ENCODE measurements at places on chromosomes 4 and X.

DNA sequence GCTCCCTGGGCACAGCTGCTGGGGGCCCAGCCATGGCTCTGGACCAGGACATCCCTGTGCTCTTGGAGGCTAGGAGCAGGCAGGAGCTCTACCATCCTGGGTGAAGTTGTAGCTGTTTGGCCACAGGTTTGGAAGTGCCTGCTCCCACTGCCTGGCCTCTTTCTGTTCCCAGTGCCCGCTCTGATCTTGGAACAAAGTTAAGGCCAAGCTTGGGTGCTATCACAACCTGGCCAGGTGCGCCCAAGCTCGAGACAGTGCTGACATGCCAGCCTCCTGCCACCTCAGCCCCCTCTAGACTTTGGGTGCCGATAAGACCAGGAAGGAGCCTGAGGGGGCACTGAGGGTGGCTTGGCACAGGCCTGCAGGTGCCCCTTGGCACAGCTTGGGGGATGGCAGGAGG, 686.1 kb upstream of the AADAT start:
- no peak for DNase-seq

GRCh38 chrX:109441266-109441665, 40.6 kb downstream of the GUCY2F start:
- DNase-seq, result no peak

DNA sequence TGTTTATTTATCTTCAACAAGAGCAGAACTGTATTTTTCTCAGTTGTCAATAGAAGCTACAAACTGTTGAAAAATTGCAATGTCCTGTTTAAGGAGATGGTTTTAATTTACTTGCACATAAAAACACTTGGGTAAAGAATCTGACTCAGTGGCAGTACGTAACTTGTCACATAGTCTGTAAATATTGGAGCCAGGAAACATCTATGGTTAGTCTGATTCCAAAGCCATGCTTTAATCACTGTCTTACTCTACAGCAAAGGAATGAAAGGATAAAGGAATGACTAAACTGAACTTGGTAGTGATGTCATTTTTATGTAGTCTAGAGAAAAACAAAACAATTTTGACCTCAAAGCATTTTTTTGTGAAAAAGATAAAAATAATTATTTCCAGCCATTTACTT, 537.2 kb downstream of the STIM2 start:
- no peak for DNase-seq

DNA sequence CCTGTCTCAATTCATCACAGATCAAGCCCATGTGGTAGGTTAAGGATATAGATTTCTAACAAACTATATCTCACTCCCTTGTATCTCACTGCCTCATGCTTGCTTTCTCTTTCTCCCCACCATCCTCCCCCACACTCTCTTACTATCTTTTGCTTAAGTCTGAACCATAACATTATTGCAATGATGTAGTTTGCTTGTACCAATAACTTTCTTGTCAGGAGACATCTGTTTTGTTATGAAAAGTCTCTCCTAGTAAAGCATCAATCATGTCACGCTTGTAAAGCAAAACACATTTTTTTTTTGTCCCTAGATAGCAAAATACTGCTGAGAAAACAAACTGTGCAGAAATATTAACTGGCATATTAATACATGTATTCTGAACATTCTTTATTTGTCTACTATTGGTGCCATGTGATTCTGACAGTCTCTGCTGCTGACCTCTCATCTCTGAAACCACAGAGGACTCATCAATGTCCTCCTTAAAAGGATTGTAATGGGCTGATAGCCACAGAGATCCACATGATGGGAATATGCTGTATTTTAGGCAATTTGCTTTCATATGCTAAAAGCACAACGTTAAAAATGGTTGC, 217.5 kb downstream of the VEGFC start:
- no peak for DNase-seq

DNA sequence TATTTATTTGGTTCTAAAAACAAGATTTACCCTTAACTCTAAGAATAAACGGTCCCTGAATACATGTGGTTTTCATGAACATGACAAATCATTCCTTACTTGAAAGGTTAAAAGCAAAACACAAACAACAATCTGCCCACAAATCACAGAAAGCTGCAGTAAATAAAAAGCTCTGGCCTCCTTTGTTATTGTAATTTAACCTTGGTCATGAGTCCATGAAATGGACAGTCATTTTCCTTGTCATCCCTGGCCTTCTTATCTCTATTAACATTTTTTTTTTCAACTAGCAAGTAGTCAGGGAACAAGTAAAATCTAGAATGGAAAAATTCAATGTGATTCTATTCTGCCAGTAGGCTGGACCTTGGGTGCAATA, 92.7 kb downstream of the SCD5 start:
- no peak for DNase-seq

GRCh38 chr4:158778156-158778711, 9.4 kb downstream of the FNIP2 start:
- no peak for DNase-seq

GRCh38 chr4:4901877-4902276, 42.4 kb downstream of the MSX1 start:
- DNase-seq, result no peak

DNA sequence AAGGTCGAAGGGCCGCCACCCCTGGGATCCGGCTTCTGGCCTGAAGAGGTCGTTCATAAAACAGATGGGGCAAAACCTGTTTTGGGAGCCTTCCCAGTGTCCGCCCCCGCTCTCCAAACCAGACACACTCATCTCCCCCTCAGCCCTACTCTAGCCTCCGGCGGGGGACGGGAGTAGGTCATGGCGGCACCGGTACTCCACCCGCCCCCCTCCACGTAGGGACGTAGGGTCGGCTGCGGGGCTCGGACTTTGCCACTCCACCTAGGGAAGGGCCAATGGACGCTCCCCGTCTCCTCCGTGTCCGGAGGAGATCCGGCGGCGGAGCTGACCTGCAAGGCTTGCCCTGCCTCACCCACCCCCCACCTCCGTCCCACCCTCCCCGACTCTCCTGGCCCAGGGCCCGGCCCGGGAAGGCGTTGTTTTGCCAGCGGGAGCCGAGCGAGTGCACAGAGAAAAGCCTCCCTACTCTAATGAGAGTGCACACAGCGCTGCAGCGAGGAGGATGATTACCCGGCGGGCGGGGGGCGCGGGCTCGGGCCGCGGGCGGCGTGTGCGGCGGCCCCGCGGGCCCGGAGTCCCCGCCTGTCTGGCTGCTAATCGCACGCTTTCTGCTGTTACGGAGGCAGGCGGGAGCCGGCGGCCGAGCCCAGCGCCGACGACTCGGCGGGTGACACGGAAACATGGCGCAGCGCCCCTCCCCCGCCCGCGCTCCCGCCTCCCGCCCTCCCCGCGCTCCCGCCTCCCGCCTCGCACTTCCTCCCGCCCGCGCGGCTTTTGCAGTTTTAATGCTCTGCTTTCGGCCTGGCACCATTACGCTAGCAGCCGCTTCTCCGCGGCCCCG, 8.3 kb upstream of the BCOR start:
- peak; percentile 72 for DNase-seq

- peak; percentile 16 for DNase-seq
Measured at GRCh38 chrX:73765776-73766430, 202.9 kb downstream of the CHIC1 start.

- no peak for DNase-seq
Measured at GRCh38 chrX:9605484-9605883, 140.6 kb downstream of the TBL1X start.

DNA sequence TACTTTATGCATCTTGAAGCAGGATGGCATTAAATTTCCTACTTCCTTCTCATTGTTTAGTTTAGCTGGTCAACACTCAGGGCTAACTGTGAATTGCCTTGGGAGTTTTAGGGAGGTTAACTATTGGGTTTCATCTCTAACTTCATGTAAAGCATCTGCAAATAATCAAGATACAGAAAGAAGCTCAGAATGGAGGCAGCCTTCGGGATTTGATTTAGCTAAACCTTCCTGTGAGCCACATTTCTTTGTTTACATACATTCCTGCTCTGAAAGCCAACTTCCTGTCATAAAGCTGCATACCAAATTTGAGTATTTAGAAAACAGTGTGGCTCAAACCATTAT, 131.7 kb upstream of the PCDH18 start:
- DNase-seq, result no peak

GRCh38 chr4:47974566-47974965, 41.9 kb downstream of the CNGA1 start:
- no peak for DNase-seq

- peak; percentile 66 for DNase-seq
Measured at GRCh38 chrX:70452143-70452733, 7.6 kb downstream of the DLG3 start.

GRCh38 chr4:143502231-143502630, 11.3 kb upstream of the SMARCA5 start:
- DNase-seq, result no peak

DNA sequence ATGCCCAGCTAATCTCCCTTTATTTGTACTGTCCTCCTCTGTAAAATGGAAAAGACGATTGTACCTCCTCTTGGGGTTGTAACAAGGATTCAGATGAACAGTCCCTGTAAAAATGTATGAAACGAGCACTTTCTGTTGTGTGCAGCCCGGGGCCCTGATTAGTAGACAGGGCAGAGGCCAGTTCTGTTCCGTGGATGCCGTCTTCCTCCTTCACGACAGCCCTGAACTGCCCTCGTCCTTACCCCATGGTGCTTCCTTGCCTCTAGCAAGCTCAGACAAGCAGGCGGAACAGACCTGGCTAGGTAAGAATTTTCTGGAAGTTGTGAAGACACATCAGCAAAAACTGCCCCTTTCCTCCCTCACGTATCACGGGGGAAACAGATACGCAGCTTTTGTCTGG, 22.3 kb upstream of the TADA2B start:
- no peak for DNase-seq
